ENCODE measurements at places on chromosomes 12 and 14. TPM values are rescaled to one million over a fixed set of nuclear protein-coding genes. Genes with fewer than 3 reads are reported as not detected.

SERPINA12 gene
- total RNA-seq, result not detected

INHBC gene
- total RNA-seq, result not detected

FBRSL1 gene
- total RNA-seq, result 35.1 TPM

DNA sequence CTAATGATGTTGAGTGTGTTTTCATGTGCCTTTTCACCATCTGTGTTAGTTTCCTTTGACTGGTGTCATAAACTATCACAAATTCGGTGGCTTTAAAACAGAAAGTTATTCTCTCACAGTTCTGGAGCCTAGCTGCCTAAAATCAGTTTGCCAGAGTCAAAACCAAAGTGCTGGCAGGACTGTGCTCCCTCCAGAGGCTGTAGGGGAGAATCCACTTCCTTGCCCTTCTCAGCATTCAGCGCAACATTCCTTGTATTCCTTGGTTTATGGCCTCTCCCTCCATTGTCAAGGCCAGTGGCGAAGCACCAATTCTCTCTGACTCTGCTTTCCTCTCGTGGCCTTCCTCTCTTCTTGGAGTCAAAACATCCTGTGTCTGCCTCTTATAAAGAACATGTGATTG lies 174.2 kb upstream of the PDE3A start:
- no peak overlapping the region for H3K4me3 ChIP-seq
- H3K36me3 ChIP-seq, result no peaks in the 10 kb centered on the region
- no peaks in the 10 kb centered on the region for H3K27me3 ChIP-seq
- H3K4me1 ChIP-seq, result no peaks in the 10 kb centered on the region
- no peak for DNase-seq
- no peak overlapping the region for H3K27ac ChIP-seq

GRCh38 chr12:52130711-52131110 lies 51.2 kb downstream of the SMIM41 start:
- no peaks in the 10 kb centered on the region for H3K36me3 ChIP-seq
- H3K27ac ChIP-seq, result no peak overlapping the region
- H3K4me3 ChIP-seq, result no peak overlapping the region
- no peaks in the 10 kb centered on the region for H3K27me3 ChIP-seq
- H3K4me1 ChIP-seq, result no peaks in the 10 kb centered on the region

SFSWAP gene
- total RNA-seq, result 51.3 TPM

COCH gene
- 1.3 TPM for total RNA-seq

DNA sequence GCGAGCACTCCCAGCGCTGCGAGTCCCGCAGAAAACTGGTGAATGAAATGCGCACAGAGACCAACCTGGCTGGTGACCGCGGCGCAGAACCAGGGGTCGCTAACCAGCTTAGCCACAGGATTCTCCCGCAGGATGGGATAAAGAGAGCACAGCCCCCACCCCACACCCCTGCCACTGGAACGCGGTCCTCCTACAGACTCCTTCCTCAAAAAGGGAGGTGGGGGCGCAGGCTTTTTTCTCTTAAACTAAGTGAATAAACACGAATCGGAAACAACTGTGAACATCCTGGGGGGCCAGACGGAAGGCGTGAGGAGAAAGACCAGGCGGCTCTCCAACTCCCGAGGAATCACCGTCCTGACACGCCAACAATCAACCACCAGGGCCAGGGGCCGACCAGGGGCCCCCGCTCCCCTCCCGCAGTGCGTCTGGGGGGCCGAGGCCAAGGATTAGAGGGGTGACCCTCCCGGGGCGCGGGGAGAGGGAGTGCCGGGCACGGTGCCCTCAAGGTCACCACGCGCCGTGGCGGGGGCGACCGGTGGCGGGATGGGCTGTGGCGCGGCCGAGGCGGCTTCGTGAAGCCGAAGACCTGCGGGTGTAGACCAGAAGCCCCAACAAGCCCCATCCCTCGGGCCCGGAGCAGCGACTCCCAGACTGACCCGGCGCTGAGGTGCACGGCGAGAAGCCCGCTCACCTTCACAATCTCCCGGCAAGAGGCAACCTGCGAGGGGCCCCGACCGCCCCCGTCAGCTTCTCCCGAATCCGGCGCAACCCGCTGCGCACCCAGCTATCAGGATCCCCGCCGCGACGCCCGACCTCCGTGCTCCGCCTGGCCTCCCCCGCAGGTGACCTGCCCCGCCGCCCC lies 704 bp downstream of the ATP2B1 start:
- H3K27me3 ChIP-seq, result no peaks in the 10 kb centered on the region
- peaks cover 1% of the 10 kb centered on the region for H3K36me3 ChIP-seq
- peak overlapping the region; percentile 79 for H3K27ac ChIP-seq
- DNase-seq, result peak; percentile 46
- H3K4me1 ChIP-seq, result peaks cover 35% of the 10 kb centered on the region

DNA sequence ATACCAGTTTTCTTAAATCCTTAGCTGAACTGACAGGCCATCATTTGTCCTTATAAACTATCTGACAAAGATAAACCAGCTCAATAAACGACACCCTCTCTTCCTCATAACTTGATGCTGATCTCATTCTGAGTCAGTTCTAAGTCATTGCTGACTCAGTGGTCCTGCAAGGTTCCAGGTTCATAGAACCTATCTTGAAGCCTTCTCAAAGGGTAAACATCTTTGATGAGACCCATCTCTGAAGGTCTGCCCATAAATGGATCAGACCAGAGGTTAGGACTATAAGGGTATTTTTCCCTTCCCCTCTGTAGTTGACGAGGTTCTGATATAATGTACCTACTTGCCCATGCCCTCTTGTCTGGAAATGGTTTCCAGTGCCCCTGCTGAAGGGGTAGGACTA lies 11.9 kb downstream of the NAA25 start:
- H3K4me1 ChIP-seq, result peaks cover 50% of the 10 kb centered on the region
- DNase-seq, result peak; percentile 59
- H3K27me3 ChIP-seq, result no peaks in the 10 kb centered on the region
- H3K4me3 ChIP-seq, result peak overlapping the region; percentile 1
- peaks cover 45% of the 10 kb centered on the region for H3K36me3 ChIP-seq

GRCh38 chr12:55845361-55845760 lies 2.6 kb upstream of the MMP19 start:
- no peaks in the 10 kb centered on the region for H3K36me3 ChIP-seq
- H3K27me3 ChIP-seq, result no peaks in the 10 kb centered on the region
- H3K4me3 ChIP-seq, result no peak overlapping the region

DNA sequence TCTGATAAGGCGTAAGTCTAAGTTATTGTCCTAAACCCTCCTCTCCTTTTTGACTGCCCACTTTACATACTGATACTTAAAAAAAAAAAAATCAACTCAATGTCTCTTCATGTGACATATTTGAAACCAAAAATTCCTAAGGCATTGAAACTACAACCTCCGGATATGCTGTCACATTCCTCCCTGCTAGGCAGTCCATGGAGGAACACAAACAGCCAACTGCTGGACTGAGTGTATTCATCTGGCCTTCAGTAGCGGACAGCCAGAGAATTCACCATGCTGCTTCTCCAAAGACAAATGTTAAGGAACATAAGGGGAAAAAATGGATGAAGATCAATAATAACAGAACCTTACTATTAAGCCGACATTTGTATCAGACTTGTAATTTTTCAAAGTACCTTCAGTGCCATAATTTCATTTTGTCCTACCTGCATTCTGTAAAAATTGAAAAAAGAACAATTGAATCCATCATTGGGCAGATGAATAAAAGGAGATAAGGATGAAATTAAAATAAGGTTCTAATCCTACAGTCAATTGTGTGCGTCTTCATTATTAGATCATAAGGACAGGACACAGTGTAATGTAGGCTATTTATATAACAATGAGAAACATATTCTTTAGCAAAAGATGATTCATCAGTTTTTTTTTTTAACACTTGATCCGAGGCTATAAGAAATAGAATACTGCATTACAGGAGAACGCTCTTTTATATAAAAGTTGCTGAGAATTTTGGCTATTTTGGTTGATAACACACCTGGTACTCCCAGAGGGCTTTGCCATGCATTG lies 12.2 kb downstream of the RERG start:
- H3K27ac ChIP-seq, result no peak overlapping the region
- H3K4me1 ChIP-seq, result no peaks in the 10 kb centered on the region
- no peaks in the 10 kb centered on the region for H3K36me3 ChIP-seq
- no peak for DNase-seq
- peaks cover 14% of the 10 kb centered on the region for H3K27me3 ChIP-seq
- no peak overlapping the region for H3K4me3 ChIP-seq

PYGL gene
- total RNA-seq, result 0.37 TPM

ACOT2 gene
- total RNA-seq, result 3.3 TPM

- H3K36me3 ChIP-seq, result no peaks in the 10 kb centered on the region
- no peak overlapping the region for H3K4me3 ChIP-seq
- no peak for DNase-seq
- H3K4me1 ChIP-seq, result no peaks in the 10 kb centered on the region
- no peak overlapping the region for H3K27ac ChIP-seq
Measured at GRCh38 chr12:33551006-33551405, 111.4 kb upstream of the SYT10 start.

DNA sequence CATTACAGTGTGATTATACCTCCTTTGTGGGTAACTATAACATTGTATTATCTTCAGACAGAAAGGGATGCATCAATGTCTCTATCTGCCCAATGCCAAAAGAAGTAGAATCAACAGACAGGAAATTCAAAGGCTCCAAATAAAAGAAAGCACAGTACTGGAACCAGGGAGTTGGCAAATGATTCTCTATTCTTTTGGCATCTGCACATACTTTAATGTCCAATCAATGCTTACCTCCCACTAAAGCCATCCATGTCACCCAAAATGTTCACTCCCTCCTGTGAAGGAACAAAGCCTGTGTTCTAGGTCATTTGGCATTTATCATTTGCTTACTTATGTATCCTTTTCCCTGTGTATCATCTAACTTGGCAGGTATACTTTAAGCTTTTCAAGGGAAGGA lies 36.7 kb downstream of the KIF21A start:
- H3K4me1 ChIP-seq, result peaks cover 13% of the 10 kb centered on the region
- DNase-seq, result no peak
- H3K4me3 ChIP-seq, result no peak overlapping the region
- H3K27ac ChIP-seq, result no peak overlapping the region
- no peaks in the 10 kb centered on the region for H3K27me3 ChIP-seq
- H3K36me3 ChIP-seq, result no peaks in the 10 kb centered on the region

DNA sequence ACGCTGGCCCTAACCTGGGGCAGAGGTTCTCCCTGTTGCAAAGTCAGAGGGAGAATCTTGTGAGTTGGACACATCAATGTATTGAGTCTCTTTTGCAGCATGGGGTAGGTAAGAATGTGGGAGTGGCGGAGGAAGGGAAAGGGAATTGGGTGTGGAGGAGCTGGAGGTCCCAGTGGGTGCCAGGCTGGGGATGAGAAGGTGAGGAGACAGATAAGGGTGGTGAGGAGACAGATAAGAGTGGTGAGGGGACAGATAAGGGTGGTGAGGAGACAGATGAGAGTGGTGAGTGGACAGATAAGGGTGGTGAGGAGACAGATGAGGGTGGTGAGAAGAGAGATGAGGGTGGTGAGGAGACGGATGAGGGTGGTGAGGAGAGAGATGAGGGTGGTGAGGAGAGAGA lies 72.9 kb upstream of the SFSWAP start:
- no peaks in the 10 kb centered on the region for H3K27me3 ChIP-seq
- no peak for DNase-seq
- no peaks in the 10 kb centered on the region for H3K36me3 ChIP-seq
- H3K4me3 ChIP-seq, result no peak overlapping the region
- no peaks in the 10 kb centered on the region for H3K4me1 ChIP-seq
- no peak overlapping the region for H3K27ac ChIP-seq

GRCh38 chr12:76810671-76811419 lies 46.9 kb downstream of the ZDHHC17 start:
- no peaks in the 10 kb centered on the region for H3K4me1 ChIP-seq
- no peak overlapping the region for H3K4me3 ChIP-seq
- no peak for DNase-seq
- no peak overlapping the region for H3K27ac ChIP-seq
- H3K36me3 ChIP-seq, result peaks cover 2% of the 10 kb centered on the region
- no peaks in the 10 kb centered on the region for H3K27me3 ChIP-seq

GRCh38 chr14:50237427-50237826 lies 6.0 kb upstream of the SOS2 start:
- no peak overlapping the region for H3K27ac ChIP-seq
- H3K36me3 ChIP-seq, result peaks cover 2% of the 10 kb centered on the region
- DNase-seq, result no peak
- peaks cover 11% of the 10 kb centered on the region for H3K4me1 ChIP-seq
- no peaks in the 10 kb centered on the region for H3K27me3 ChIP-seq
- no peak overlapping the region for H3K4me3 ChIP-seq

SPTB gene
- total RNA-seq, result 0.42 TPM
